Right renal cortex interstitium (tissue), 3 donors: ENCODE measurements at places on chromosomes 16 and 17.

DNA sequence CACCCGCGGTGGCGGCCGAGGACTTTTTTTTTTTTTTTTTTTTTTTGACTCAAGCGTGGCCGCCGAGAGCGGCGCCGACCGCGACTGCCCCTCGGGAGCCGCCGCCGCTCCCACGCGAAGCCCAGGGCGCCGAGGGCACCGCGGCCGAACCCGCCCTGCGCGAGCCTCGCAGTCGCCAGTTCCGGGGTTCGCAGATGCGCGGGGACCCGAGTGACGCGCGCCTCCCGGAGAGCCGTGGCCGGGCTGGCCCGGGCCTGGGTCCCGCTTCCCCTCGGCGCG is 1.1 kb downstream of the METRNL start:
- DNase-seq = no peak

GRCh38 chr17:40511667-40512220 is 10.3 kb upstream of the TNS4 start:
- DNase-seq = no peak

GRCh38 chr17:2801841-2802240 is 5.6 kb downstream of the RAP1GAP2 start:
- DNase-seq = no peak

DNA sequence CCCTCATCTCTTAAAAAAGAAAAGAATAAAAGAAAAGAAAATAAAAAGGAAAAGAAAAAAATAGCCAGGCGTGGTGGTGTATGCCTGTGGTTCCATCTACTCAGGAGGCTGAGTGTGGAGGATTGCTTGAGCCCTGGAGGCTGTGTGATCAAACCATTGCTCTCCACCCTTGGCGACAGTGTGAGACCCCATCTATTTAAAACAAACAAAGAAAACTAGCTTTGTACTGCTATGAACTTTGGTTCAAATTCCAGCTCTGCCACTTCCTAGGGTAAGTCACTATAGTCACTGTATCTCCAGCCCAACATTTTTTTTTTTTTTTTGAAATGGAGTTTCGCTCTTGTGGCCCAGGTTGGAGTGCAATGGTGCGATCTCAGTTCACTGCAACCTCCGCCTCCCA is 4.2 kb downstream of the CTF1 start:
- DNase-seq = no peak

DNA sequence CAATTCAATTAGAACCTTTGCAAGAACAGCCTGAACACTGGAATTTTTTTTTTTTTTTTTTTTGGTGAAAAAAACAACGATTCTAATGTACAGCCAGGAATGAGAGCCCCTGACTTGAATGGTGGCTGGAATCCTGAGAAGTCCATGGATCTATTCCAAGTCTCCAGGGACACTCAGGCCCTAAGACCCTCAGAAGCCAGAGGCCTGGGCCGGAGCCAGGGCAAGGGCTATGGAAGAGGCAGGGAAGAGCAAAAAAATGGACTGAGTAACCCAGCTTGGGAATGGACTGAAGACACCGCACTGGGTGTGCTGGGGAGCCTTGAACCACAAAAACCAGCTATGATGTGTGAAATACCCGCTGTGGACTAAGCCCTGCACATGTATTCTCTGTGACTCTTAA is 60.3 kb upstream of the LHX1 start:
- no peak for DNase-seq

- no peak for DNase-seq
Observed at GRCh38 chr17:28904800-28905199, 1.9 kb upstream of the DHRS13 start.

DNA sequence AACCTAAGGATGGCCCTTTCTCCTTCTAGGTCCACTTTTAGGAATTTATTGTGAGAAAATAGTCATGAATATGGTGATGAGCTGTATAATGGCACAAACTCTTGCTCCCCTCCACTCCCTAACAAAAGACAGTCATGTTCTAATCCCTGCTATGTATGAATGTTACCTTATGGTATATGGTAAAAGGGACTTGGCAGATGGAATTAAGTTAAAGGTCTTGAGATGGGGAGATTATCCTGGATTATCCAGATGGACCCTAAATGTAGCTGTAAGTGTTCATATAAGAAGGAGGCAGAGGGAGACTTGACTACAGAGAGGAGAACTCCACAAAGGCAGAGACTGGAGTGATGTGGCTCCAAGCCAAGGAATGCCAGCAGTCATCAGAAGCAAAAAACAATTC is 296.1 kb downstream of the SOX9 start:
- no peak for DNase-seq

DNA sequence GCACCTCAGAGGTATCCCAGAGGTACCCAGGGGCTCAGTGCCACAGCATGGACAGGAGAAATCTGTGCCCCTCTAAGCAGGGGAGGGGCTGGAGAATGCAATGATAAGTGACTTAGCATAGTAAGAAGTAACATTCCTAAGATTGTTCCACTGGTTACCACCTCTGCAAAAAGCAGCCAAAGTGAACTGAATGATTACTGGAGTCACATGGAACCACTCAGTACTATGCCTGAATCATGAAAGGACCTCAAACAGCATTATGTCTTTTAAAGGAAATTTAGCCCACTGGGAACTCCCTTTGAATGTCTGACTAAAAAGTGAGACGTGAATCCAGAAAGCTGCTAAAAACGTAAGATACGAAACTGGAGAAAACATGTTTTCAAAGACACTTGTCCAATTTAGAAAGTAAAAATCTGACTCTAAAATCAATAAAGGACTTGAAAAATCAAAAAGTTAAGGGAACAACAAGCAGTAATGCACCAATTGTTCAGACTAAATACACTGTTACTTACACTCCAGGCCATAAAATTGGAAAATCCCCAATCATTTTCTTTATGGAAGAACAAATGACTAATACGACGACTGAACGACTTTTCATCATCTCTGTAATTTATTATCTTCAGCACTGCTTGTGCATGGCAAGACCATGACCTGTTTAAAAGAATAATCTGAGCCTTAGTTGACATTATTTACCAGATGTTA is 38.6 kb downstream of the LITAFD start:
- DNase-seq = no peak
